ENCODE measurements at places on chromosomes 13 and 19. TPM values are rescaled to one million over a fixed set of nuclear protein-coding genes. Genes with fewer than 3 reads are reported as not detected.

GRCh38 chr13:100637796-100638195 lies 36.8 kb downstream of the TMTC4 start:
- no peak for DNase-seq

GRCh38 chr13:43959291-43959690 lies 79.6 kb downstream of the LACC1 start:
- no peak for DNase-seq

GRCh38 chr13:27004326-27004725 lies 167.3 kb downstream of the USP12 start:
- no peak for DNase-seq

DNA sequence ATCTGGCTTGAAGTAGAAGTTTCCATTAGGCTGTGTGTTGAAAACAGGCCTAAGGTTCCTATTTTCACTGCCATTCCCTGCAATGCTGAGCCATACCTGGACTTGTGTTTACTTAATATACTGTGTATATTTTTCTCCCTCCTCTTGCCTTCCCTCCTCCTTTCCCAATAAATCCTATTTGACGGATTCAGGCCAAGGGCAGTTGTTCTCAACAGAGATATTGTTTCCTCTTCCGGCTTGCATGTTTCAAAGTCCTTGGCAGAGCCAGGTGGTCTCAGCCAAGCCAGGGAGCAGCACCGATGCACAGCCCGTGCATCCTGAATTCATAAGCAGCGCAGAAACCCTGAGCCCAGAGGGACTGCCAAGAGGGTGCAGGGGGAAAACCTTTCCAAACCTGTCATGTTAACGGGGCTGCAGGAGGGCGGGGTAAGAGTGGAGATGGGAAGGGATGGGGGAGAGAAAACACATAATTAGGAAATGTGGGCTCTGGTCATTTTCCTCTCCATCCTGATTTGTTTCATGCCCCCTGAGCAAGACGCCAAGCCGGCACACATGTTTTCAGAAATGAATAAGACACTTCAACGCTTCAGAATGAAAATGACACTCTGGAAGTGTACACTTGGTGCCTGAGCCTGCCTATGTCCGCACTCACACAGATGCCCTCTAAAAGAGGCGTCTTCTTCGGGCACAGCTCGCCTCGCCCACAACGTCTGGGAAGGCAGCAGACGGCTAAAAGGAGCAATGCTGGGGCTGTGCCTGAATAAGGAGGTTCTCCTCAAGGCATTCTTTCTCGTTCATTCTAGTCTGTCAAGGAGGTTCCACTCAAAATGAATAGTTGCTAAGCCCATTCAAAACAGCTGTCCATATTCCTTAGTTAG lies 149.3 kb upstream of the UBL3 start:
- no peak for DNase-seq

GRCh38 chr13:31980830-31981229 lies 50.7 kb upstream of the FRY start:
- DNase-seq, result no peak

Gene EMC10
- 79.5 TPM for total RNA-seq

Gene PSG11
- not detected for total RNA-seq

Gene PDCD5
- total RNA-seq, result 135 TPM

Measured in left ventricle myocardium superior (tissue), 1 donor.